ENCODE measurements at places on chromosomes 7 and 10.

DNA sequence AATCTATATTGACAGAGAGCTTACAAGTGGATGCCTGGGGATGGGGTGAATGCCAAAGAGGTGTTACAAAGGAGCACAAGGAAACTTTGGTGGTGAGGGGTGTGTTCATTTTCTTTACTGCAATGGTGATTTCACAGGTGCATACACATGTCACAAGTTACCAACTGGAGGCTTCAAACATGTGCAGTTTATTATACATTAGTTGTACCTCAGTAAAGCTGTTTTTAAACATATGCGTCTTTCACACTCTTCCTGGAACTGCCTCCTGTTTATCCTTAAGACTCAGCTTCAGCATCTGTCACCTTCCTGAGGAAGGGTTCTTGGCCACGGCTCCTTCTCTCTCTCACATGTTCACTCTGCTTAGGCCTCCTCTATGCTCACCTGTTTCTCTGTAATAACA is 731.5 kb downstream of the PARD3 start:
- no peak for DNase-seq

- DNase-seq = no peak
These were observed 388.2 kb upstream of the TEX47 start for GRCh38 chr7:89183712-89184111.

DNA sequence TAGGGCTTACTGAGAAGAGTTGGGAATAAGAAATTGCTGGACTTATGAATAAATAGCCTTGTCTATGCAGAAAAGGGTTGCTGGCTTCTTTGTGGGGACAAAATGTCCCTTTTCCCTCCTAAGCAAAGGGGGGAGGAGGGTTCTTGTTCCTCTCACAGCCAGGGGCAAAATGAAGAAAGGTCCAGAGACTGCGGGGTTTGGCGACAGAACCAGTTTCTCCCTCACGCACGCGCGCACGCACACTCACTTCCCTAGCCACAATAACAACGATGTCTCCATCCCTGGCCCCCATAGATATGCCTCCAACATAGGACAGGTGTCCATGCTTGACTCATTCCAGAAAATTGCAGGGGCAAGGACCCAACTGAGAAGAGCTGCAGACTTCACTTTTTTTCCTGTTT is 3.3 kb downstream of the ZMIZ1 start:
- DNase-seq = no peak

DNA sequence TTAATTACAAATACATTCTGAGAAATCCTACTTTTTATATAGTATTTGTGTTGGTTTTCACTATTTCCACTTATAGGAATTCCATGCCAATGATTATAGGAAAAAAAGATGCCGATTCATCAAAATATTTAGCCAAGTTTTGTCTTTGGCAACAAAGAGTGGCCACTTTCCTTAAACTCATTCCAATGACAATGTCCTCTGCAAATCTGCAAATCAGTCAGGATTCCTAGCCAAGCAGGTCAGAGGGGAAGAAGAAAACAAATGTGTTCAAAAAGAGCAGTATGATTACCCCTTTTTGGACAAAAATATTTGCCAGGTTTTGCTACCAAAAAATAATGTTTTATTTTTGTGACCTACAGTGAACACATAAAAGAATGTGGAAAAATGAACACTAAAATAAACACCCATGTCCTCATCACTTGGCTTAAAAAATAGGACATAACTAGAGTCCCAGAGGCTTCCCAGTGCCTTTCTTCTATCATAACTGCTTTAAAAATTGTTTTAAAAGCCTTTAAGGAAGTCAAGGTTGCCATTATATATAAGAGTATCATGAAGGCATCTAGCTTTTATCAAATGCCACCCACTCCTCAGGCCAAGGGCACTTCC is 125.9 kb downstream of the ADAM12 start:
- no peak for DNase-seq

- no peak for DNase-seq
These were observed 153.5 kb downstream of the PIP4K2A start for GRCh38 chr10:22560913-22561239.

DNA sequence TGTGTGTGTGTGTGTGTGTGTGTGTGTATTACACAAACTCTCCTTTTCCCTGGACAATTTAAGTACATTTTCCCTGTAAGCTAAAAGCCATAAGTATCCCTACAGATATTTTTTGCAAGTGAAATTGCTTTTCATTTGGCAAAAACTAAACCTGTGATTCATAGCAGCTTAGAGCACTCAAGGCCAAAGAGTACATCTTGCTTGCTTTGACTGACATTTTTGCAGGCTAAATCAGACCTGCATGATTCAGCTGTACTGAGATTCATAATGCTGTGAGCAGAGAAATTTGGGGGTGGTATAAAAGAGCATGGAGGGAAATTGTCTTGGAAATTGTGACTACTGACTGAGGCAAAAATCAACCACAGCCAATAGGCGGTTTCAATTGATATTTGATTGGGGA is 500.4 kb downstream of the GFRA1 start:
- no peak for DNase-seq

DNA sequence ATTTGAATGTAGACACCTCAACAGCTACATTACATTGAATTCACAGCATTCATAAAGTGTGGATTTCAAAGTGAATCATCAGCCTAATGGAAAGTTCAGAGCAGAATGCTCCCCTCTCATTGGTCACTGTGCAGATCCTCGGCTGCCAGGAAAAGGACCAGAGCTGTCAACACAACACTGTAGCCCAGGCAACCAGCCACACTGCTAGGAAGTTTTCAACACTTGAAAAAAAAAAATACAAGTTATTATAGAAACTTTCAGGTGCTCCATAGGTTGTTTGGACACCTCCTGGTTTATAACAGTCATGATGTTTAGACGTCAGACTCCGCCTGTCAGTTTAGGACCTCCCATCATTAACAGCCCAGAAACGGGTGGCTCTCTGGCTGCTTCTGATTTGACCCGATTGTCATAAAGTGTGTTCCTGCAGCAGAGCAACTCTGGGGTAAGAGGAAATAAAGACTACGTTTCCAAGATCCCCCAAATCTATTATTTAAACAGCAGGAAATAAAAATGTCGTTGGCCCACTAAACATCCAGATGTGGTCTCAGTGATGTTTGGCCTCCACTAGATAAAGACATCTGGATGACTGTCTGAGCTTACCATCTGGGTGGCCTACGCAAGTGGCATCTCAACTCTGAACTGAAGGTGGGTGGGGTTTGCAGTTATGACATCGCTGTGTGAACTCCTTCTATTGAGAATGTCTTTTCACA is 117.4 kb downstream of the CABCOCO1 start:
- no peak for DNase-seq

- DNase-seq = no peak
These were observed 52.2 kb downstream of the ASB13 start for GRCh38 chr10:5614155-5614721.

DNA sequence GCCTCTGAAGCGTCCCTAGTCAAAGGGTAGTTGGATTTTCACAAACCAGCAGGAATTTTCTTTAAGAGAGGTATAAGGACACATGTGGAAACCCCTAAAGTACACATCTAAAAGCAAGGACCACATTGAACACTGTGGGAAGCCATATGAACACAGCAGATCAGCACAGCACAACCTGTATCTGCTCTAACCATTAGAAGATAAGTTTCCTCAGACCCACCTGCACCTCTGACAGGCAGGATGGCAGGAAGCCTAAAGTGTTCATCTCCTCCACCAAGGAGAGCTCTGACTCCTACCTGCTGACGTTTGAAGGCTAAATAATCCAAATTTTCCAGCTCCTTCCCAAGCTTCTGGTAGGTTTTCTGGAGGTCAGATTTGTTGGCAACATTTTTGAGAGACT is 174.4 kb downstream of the CTNNA3 start:
- DNase-seq = no peak

DNA sequence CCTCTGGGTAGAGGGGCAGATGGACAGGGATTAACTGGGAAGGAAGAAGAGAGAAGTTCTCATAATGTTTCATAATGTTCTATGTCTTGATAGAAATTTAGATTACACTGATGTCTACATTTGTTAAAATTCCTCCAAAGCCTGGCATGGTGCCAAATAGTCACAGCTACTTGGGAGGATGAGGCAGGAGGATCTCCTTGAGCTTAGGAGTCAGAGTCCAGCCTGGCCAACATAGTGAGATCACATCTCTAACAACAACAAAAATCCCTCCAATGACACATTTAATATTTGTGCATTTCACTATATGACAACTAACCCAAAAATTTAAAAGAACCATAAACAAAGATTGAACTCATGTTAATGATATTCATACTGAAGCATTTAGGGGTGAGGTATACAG is 33.0 kb upstream of the PPP1R3C start:
- no peak for DNase-seq

GRCh38 chr7:74481458-74482196 is 27.9 kb downstream of the GTF2IRD1 start:
- no peak for DNase-seq

GRCh38 chr7:142791502-142791901 is 20.7 kb downstream of the PRSS2 start:
- DNase-seq = no peak

- no peak for DNase-seq
These were observed 1188.5 kb upstream of the PHF14 start for GRCh38 chr7:9785211-9785610.

- no peak for DNase-seq
These were observed 6.5 kb upstream of the CPED1 start for GRCh38 chr7:120981888-120982615.

GRCh38 chr10:20888620-20889330 is 8.3 kb downstream of the NEBL start:
- DNase-seq = no peak

DNA sequence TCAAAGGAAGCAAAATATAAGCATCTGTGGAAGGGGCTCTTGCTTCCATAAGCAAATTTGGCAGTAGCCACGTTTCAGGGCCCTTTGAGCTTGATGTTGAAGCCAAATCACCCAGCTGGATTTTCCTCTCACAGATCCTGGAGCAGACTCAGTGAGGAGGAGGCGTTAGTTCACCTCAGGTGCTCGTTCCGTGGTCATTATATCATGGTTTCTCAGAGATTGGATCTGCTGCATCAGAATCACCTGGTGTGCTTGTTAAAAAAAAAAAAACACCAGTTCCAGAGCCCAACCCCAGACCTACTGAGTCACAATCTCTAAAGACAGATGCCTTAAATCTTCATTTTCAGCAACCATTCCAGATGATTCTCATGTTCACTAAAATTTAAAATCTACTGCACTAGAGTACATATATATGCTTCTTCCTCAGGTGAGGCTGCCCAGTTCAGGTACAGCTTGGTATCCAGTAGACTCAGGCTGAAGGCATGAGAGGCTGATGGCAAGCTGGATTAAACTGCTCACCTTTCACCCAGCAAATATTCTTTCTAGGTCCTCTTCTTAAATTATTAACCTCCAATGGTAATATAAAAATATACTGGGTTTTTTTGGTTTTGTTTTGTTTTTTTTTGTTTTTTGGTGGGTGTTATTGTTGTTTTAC is 24.9 kb downstream of the TFAM start:
- no peak for DNase-seq

GRCh38 chr10:116450861-116451260 is 23.2 kb downstream of the PNLIPRP3 start:
- DNase-seq = no peak

Measured in T-helper 17 cell (primary cell).